ENCODE measurements at places on chromosomes 12 and 14.

- no peak for DNase-seq
Observed at GRCh38 chr14:69845787-69846186, 33.4 kb upstream of the SMOC1 start.

DNA sequence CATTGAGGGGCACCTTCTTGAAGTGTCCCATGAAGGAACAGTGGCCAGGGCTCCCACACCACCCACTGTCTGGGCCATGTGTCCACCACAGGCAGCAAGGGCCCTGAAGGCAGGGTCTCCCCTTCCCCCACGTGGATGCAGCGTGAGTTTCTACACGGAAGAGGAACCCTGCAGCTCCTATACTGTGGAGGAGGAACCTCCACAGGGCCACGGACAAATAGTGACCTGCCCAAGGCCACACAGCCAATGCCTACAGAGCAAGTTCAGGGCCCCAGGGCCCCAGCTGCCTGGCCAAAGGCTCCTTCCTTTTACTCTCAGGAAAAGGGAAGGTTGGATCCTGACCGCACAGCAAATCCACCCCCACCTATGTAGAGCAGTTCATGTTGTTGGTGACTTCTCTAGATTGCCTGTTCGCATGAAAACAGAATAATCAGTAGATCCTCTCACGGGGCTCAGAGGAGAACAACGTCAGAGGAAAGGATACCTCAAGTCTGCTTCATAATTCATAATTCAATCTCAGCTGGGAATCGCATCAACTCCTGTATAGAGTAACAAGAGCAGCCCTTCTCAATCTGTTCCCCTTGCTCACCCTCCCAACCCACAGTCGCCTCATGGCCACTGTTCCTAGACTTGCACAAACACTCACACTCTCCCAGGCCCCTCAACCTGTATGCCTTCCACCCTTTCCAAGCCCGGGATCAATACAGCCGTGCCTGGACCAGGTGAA, 11.1 kb upstream of the KRT73 start:
- DNase-seq, result no peak

DNA sequence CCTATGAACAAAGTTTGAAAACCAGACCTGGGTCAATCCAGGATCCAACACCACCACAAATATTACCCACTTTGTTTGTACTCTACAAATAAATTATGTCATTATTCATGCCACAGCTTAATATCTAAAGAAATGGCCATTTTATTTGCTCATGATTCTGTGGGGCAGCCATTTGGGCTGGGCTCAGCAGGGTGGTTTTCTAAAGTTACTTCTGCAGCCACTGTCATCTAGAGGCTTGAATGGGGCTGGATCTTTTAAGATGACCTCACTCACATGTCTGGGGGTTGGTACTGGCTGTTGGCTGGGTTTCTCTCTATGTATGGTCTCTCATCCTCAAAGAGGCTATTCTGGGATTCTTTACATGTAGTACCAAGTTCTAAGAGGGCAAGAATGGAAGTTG, 96.2 kb downstream of the VCPKMT start:
- DNase-seq, result no peak

DNA sequence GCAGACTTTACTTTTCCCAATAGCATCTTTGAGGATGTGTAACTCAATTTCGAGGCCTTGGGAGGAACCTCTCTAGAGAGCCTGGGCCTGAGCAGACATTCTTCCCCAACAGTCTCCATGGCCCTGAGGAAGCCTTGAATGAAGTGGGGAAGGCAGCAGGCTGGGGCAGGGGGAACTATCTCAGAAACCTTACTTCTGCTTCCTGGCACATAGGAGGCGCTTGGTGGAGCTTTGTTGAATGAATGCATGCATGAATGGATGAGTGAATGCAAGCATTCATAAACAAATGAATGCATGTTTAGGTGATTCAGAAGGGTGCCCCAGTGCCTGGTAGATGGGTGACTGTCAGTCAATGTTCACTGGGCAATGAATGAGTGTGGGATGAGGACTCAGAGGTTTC, 58.3 kb downstream of the GALNT16 start:
- no peak for DNase-seq

DNA sequence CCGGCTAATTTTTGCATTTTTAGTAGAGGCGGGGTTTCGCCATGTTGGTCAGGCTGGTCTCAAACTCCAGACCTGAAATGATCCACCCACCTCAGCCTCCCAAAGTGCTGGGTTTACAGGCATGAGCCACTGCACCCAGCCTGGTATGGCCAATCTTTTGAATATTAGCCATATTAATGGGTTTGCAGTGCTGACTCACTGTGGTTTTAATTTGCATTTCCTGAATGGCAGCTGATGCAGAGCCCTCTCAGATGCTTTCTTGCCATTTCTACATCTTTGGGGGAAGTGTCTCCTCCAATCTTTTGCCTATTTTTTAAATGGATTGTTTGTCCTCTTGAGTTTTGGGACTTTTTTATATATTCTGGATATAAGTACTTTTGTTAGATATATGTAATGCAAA, 55.5 kb upstream of the NPAS3 start:
- DNase-seq, result no peak

DNA sequence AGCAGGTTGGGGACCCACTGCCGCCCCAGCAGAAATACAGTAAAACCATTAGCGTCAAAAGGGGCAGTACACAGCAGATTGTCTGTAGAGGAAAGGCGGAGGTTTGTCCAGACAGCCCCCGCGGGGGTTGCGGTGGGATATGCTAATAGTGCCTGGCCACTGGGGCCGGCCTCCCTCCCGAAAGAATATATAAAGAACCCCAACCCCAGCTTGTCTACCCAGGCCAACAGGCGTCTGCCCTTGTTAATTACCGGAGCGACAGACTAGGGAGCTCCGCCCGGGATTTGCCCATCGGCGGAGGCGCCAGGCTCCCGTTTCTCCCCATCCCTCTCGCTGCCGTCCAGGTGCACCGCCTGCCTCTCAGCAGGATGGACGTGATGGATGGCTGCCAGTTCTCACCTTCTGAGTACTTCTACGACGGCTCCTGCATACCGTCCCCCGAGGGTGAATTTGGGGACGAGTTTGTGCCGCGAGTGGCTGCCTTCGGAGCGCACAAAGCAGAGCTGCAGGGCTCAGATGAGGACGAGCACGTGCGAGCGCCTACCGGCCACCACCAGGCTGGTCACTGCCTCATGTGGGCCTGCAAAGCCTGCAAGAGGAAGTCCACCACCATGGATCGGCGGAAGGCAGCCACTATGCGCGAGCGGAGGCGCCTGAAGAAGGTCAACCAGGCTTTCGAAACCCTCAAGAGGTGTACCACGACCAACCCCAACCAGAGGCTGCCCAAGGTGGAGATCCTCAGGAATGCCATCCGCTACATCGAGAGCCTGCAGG, at the start of gene MYF5:
MYF5 (plus strand) TSS at position 217 of the 774 bp plus-strand sequence; CDS start at position 369, 152 bp downstream.
- DNase-seq, result no peak

- DNase-seq, result no peak
Observed at GRCh38 chr12:52200086-52200780, 8.4 kb upstream of the KRT80 start.

- DNase-seq, result no peak
Observed at GRCh38 chr14:105485739-105486162, 935 bp upstream of the CRIP1 start.

DNA sequence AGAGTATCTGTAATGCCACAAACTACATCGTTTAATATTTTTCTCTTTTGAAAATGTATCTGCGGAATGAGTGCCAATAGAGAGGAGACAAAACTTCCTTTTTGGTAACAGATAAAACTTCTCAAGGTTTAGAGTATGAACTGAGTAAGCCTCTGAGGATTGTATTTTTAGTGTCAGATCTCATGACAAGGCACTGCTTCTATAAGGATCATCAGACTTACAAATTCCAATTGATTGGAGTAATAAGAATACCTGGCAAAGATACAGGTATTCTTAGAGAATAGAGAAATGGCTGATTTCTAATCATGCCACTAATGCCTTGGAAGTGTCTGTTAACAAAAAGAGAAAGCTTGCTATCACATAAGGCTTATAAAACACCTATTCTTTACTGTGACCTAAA, 45.3 kb downstream of the SLC35F4 start:
- no peak for DNase-seq

- no peak for DNase-seq
Observed at GRCh38 chr14:97290977-97291376, 493.8 kb downstream of the VRK1 start.

GRCh38 chr12:111825509-111825908, 16.5 kb upstream of the MAPKAPK5 start:
- DNase-seq, result no peak

All from activated CD8-positive, alpha-beta memory T cell treated with anti-CD3 and anti-CD28 coated beads for 1 hour (primary cell).